Stomach (tissue), 19 donors: ENCODE measurements at places on chromosomes 11 and 22. TPM values are rescaled to one million over a fixed set of nuclear protein-coding genes. Genes with fewer than 3 reads are reported as not detected.

The MB gene
- not detected for total RNA-seq

The PI4KA gene
- total RNA-seq = 98.5 TPM

The GTF2H1 gene
- 7.8 TPM for total RNA-seq

The INPP5J gene
- 11.1 TPM for total RNA-seq

The RIMBP3C gene
- total RNA-seq = not detected

The LMO2 gene
- not detected for total RNA-seq

The PRPF19 gene
- total RNA-seq = 41.9 TPM

The SLC5A4 gene
- total RNA-seq = 0.29 TPM

The KRTAP5-7 gene
- not detected for total RNA-seq

GRCh38 chr11:46711303-46711702, 7.7 kb upstream of the F2 start:
- no peak for DNase-seq

DNA sequence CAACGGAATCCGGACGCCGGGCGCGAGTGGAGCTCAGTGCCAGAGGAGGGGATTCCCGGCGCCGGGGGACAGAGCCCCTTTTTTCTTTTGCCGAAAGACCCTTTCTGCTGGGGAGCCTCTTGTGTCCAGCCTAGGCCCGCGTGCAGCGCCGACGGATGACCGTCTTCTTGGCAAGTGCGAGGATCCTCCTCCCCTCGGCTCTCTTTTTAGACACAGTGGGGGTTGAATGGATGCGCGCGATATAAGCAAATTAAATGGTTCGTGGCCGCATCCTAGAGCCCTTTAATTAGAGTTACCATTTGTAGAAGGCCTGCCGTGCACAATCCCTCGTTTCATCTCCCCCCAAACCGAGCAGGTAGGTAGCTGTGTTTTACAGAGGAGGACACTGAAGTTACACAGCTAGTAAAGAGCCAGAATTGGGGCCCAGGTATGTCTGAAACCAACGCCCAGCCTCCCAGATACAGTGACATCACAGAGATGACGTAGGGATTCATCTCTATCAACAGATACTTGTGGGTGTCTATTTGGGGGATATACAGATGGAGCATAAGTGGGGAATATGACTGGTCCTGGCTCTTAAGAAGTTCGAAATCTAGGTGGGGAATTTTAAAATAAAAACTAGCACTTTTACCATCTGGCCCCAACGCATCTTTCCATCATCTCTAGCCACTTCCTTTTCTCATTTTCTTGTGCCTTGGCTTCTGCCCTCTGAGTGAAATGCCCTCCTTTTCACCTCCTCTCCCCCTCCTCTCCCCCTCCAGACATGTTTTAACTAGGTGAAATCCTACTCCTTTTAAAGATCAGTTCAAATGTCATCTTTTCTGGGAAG, 875 bp downstream of the TCP11L1 start:
- no peak for DNase-seq

GRCh38 chr11:20647976-20648565, 21.3 kb upstream of the NELL1 start:
- peak; percentile 36 for DNase-seq

GRCh38 chr11:3775736-3776406, 21.5 kb downstream of the NUP98 start:
- peak; percentile 17 for DNase-seq

GRCh38 chr11:130979386-130979972, 63.2 kb upstream of the SNX19 start:
- no peak for DNase-seq

DNA sequence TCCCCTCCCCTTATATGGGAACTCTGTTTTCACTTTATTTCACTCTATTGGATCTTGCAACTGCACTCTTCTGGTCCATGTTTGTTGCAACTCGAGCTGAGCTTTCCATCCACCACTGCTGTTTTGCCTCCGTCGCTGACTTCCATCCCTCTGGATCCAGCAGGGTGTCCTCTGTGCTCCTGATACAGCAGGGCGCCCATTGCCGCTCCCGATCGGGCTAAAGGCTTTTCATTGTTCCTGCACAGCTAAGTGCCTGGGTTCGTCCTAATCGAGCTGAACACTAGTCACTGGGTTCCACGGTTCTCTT, 11.1 kb upstream of the CCDC117 start:
- no peak for DNase-seq

GRCh38 chr11:72216638-72217037, at the start of gene FOLR2:
Gene FOLR2, plus strand, starts transcription at chr11:72216794. Its CDS starts 1,791 bp downstream, at chr11:72218585.
- DNase-seq = peak; percentile 13

- DNase-seq = peak; percentile 58
Observed at GRCh38 chr11:15688351-15688792, 573.6 kb downstream of the INSC start.
